HL-60 (cell line): ENCODE measurements at places on chromosomes 12 and 14.

- no peak for DNase-seq
Observed at GRCh38 chr12:3218228-3219171, 141.3 kb downstream of the TSPAN9 start.

DNA sequence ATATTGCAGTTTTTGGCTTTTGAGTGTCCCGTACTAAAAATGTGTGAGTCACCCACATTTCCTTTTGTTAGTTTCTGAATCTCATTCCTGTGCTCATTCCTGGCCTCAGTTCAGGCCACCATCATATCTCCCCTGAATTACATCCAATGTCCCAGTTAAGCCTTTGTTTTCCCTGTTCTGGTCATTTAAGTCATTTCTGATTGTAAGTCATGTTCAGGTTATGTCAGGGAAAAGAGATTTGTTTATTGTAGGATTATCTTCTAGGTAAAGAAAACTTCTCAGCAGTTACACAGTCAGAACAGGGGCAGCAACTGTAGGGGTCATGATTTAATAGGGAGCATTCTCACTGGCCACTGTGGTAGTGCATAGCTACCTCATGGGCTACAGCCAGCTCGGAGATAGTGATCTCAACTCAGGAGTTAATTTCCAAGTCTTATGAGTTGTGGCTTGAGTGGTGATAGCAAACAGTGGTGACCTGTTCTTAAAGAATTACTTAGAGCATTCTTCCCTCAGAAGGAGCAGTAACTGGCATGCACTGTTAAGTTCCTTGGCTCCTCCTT is 6.7 kb downstream of the DDX47 start:
- no peak for DNase-seq

DNA sequence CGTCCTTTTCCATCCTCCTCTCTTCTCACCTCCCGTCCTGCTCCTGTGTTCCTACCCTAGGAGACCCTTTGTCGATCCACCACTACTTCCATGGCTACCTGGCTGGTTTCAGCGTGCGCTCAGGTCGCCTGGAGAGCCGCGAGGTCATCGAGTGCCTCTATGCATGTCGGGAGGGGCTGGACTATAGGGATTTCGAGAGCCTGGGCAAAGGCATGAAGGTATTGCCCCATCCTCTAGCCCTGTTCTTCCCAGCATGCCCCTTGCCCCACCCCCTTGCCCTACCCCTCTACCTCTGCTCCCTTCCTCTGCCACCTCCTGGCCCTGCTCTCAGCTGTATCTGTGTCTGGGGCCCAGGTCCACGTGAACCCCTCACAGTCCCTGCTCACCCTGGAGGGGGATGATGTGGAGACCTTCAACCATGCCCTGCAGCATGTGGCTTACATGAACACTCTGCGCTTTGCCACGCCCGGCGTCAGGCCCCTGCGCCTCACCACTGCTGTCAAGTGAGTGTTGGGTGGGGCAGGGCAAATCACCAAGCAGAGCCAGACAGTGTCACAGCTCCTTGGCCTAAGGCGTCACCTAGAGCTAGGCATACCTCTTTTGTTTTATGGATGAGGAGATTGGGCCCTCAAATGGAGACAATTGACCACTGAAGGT is 12.8 kb downstream of the CLSTN3 start:
- DNase-seq: no peak

DNA sequence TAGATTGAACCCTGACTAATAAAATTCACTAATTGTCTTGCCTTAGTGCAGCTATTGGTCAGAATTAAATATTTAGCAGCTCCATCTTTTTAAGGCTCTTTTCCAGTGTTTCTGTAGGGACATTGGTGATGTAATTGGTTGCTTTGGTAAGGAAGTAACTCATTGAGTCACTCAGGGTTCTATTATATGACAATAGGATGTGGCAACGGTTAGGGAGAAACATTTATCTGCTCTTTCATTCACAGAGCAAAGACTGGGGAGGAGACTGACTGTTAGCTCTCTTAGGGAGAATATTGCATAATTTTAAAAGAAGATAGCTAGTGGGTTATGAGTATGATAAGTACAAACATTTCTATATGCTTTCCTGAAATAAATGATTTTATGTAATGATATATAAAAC is 616.5 kb downstream of the TRHDE start:
- no peak for DNase-seq

DNA sequence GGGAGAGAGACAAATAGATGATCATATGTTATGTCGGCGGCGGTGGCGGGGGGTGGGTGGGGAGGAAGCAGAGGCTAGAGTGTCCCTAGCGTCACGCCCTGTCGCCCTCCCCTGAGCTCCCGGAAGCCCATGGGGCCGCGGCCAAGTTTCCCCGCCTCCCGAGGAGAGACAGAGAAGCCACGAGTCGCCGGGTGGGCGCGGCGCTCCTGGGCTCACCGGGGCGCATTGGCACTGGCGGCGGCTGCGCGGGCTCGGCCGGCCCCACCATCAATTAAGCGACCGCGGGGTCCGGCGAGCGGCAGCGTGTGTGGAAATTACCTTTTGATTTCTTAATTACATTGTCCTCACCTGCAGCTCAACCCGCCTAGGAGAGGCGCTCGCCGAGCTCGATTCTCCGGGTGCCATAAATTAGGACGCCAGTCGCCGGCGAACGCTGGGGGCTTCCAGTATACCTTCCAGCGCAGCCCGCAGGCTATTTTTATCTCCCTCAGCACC is 119.9 kb upstream of the LHX5 start:
- no peak for DNase-seq

- DNase-seq: peak; percentile 18
Observed at GRCh38 chr12:89980236-89980635, 271.6 kb upstream of the ATP2B1 start.

GRCh38 chr12:13566292-13566691 is 369.8 kb downstream of the EMP1 start:
- DNase-seq: no peak

DNA sequence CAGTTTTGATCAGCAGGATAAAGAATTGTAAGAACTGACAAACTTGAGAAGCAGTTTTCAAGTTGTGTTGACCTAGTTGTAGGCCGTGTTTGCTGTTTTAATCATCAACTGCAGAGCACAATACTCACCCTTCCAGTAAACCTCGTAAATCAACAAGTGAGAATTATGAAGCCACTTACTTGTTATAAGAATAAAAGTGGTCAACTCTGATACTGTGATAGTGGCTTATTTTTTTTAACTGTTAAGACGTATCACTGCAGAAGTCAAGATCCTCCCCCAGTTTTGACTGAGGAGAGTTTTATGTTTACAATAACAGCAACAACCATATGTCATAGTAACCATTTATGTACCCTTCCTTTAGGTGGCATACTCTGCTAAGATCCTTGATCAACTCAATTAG is 100.8 kb upstream of the DACT1 start:
- no peak for DNase-seq

GRCh38 chr12:92467886-92468285 is 234.9 kb upstream of the PLEKHG7 start:
- no peak for DNase-seq
